ENCODE measurements at places on chromosomes 6 and 20.

DNA sequence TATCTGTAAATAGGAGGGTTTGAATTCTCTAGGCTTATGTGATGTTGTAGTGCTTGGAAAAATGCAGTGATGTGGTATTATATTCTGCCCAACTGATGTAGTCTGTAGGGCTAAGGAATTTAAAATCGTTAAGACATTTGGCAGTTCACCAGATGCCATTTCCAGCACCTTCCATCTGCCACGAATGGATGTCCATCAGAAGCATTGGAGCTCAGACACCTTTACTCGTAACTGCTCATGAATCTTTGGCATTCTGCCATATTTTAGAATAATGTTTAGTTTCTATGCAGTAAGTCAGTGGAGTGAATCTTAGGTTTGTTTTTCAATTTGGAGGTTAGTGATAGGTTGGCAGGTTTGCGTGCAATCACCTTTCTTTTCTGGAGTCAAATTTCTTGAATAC is 2.4 kb upstream of the SYTL3 start:
- DNase-seq: no peak

- no peak for DNase-seq
These were observed 66.9 kb downstream of the STX11 start for GRCh38 chr6:144217264-144217663.

DNA sequence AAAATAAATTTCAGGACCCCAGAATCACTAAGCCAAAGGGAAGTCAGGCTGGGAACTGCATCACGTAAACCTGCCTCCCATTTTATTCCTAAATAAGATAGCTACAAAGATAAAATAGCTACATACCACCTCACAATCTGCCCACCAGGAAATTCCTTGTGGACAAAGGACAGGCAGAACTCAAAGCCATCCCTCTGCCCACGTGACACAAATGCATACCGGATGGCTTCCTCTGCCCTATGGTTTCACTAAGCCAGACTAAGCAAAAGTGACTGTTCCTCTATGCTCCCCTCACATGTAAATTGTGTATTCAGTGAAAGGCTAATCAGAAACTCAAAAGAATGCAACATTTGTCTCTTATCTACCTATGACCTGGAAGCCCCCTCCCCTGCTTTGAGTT is 15.0 kb downstream of the MBOAT1 start:
- no peak for DNase-seq

GRCh38 chr6:48826901-48827701 is 636.0 kb downstream of the MMUT start:
- DNase-seq: peak; percentile 84

DNA sequence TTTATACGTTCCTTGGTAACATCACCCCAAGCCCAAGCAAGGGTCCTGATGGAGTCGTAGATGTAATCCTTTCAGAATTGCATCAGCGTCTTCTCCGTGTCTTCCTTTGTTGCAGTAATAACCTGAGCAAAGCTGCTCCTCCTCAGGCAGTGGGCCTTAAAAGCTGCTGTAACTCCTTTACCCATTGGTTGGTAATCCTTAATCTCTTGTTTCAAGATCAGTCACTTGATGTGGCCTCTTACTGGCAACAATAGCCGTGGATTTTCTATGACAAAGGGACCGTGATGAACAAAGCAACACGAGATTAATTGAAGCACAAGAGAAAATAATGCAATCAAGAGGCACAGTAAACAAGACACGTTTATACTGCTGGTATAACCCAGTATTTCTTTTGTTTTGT is 44.6 kb downstream of the ALDH5A1 start:
- DNase-seq: no peak

- no peak for DNase-seq
These were observed 113.3 kb downstream of the RPS12 start for GRCh38 chr6:132927713-132928112.

- DNase-seq: no peak
These were observed 5.9 kb downstream of the CALHM6 start for GRCh38 chr6:116467096-116467495.

- DNase-seq: no peak
These were observed 134.2 kb downstream of the MRPL14 start for GRCh38 chr6:43992783-43993644.

DNA sequence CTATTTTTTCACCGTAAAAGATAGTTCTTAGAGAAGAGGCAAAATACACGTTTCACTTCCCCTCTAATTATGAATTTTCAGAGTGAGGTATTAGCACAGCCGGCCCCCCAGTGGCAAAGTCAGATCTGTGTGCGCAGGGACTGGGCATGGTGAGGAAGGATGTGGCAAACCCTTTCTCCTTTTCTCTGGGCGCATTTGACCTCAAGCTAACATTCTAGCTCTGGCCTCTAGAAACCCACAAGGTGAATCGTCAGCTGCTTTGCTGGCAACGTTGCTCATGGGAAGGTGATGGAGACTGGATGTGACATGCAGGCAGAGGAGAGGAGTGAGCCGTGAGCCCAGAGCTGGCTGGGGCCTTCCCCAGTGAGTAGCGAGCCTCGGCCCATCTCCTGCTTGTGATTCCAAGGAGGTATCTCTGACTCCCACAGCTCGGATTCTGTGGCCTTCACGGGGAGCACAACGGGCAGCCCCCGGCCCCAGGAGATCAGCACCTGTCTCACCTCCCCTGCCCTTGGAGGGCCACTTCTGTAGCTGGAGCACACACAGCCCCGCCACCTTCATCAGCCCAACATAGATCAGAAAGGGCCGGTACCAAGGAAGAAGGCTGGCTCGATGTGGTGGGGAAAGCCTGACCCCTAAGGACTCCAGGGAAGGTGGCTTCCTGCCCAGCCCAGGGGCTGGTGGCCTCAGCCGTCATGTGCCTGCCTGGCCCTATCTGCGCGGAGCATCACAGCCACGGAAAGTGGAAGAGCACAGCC is 152.8 kb downstream of the TAF4 start:
- no peak for DNase-seq

- peak; percentile 32 for DNase-seq
These were observed 18.4 kb upstream of the ZNF76 start for GRCh38 chr6:35240838-35241801.

GRCh38 chr6:75852721-75853120 is 103.7 kb downstream of the MYO6 start:
- no peak for DNase-seq

DNA sequence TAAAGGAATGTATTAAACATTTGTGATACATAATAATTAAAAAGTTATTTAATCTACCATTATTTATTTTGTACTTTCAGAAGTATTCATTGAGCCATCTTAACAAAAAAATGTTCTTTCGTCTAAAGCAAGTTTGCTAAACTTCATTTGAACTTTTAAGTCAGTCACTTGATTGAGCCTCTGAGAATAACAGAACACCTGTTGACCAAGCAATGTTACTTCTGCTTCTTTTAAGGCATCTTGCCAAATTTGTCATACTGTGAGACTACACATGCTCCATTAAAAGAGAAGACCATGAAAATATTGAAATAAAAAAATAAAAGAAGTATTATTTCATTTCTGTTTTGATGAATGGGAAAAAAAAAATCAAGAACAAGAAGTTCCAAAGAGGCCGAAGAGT is 141.8 kb upstream of the BMP5 start:
- DNase-seq: no peak

- DNase-seq: no peak
These were observed 70.9 kb downstream of the QKI start for GRCh38 chr6:163485388-163485851.

- no peak for DNase-seq
These were observed 27.6 kb downstream of the BCKDHB start for GRCh38 chr6:80134065-80134464.

GRCh38 chr6:157905590-157906342 is 75.9 kb upstream of the SYNJ2 start:
- DNase-seq: no peak

- DNase-seq: no peak
These were observed 887 bp upstream of the NSFL1C start for GRCh38 chr20:1467355-1468116.

DNA sequence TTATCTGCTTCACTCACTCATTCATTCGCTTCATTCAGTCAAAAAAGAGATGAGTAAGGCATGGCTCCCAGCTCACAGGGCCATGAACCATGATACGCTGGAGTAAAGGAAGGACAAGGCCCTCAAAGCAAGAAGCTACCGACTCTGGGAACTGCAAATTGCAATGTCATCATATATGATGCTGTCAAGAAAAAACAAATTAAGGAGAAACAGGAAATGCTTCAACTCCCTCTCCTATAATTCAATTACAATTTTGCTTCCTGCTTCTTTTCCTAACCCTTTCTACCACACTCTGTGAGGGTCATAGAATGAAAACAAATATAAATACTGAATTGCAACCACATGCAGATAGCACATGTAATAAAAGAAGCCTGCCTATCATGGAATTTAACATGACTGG is 725.7 kb upstream of the FLRT3 start:
- DNase-seq: no peak

GRCh38 chr20:9968015-9968414 is 66.8 kb upstream of the ANKEF1 start:
- no peak for DNase-seq

GRCh38 chr6:101845621-101846020 is 452.1 kb downstream of the GRIK2 start:
- no peak for DNase-seq

DNA sequence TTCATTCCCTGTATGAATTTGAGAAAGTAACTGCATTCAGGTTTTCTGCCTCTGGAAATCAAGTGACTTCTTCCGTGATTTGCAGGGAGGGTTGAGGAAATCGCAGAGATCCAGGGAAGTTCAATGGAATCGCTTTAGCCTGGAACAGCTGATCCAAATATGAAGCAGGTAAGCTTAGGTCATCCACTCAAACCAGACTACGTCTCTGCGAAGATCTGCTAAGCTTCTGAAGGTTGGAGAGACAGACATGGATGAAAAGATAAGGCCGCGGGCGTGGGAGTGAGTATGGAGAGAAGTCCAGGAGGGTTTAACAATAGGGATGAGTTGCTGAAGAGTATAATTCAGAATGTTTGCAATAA is 34.2 kb upstream of the BTN3A2 start:
- no peak for DNase-seq

GRCh38 chr6:111982681-111983080 is 71.2 kb upstream of the CCN6 start:
- DNase-seq: no peak

GRCh38 chr6:110636781-110637180 is 160.4 kb upstream of the SLC22A16 start:
- DNase-seq: no peak

DNA sequence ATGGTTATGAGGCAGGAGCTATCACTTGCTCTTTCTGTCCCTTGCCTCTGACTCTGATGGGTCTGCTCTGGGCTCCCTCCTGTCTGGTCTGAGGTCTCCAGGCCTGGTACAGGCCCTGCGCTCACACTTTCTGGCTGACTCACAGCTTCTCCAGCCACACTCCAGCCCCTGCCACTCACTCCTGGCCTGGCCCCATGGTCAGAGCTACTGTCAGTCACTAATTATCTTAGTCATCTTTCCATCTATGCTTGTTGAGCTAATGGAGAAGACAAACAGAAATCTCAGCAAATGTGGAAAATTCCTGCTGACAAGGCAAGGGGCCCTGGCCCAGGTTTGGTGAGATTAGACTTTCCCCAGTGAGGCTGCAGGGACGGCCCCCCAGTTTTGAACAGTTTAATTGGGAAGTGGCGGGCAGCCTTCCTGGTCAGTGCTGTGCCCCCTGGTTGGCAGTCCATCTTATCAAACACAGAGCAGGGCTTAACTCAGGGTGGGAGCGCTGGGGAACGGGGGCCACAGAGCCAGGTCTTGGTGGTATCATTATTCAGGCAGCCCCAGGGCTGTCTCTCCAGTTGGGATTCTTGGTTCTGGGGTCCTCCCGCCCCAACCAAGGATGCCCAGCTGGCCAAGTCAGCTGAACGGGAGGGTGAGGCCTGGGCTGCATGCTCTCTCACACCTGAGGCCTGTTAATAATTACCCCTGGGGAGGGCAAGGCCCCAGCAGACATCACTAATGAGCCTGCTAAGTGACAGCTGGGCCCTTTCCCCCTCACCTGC is 63.4 kb downstream of the VEGFA start:
- no peak for DNase-seq

DNA sequence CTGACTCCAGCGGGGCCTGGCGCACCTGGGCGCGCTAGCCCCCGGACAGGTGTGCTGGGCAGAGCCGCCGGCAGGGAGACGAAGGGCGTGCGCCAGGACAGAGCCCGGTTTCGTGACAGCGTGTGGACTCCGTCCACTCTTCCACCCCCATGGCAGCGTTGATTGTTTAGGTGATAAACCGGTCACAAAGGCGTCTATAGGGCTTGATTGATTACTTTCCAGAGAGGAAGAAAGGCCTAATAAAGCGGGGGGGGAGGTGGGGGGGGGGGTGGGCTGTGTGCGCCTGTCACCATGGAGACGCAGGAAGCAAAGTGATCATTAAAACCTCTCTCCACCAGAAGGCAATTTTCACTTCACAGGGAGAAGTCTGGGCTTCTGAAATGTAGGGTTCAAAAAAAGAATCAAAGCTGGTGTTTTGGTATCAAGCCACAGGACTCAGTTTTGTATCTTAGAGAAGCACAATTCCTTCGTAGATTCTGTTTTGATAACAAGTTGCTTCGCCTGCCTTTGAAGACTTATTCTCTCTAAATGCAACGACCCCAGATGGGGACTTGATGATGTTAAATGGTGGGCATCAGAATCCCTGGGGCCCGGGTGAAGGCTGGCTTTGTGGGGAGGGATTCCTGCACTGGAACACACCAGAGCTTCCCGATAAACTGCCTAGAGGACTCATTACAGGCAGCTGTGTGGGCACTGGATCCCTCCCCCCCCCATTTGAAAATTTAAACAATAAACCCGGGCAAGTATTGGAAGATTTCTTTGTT is 1.4 kb downstream of the PHACTR3 start:
- no peak for DNase-seq

DNA sequence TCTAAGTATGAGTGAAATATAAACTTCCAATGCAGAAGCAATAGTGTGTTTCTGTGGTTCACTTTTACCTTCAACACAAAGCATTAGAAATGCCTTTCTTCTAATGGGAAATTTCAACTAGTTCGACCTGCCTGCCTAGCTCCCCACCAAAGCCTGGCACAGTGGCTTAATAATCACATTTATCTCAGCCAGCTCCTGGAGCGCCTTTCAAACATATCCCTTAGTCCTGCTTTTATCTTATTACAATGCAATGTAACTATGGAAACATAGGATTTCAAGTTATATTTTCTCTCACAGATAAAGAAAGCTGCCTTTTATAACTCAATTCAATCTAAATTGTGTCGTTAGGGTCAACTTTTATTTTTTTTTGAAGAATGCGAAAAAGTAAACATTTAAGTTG is 53.7 kb downstream of the KIF13A start:
- DNase-seq: no peak

DNA sequence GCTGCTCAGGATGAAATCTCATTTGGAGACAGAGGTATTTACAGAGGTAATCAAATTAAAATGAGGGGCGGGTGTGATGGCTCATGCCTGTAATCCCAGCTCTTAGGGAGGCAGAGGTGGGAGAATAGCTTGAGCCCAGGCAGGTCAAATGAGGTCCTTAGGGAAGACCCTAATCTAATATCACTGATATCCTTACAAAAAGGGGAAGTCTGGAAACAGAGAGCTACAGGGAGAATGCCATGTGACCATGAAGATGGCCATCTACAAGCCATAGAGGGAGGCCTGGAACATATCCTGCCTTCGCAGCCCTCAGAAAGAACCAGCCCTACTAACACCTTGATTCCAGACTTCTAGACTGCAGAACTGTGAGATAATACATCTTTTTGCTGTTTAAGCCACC is 8.3 kb downstream of the MTCL3 start:
- DNase-seq: no peak

- DNase-seq: no peak
These were observed 25.3 kb downstream of the SRPK1 start for GRCh38 chr6:35895560-35895959.
